LoVo (cell line): ENCODE measurements at places on chromosomes 11 and 22.

GRCh38 chr22:20401376-20402014, 7.5 kb downstream of the ZNF74 start:
- no peak for DNase-seq

- DNase-seq = no peak
These were observed 535.9 kb downstream of the BRD1 start for GRCh38 chr22:49291781-49292180.

- no peak for DNase-seq
These were observed 10.6 kb upstream of the AIFM3 start for GRCh38 chr22:20956258-20957101.

DNA sequence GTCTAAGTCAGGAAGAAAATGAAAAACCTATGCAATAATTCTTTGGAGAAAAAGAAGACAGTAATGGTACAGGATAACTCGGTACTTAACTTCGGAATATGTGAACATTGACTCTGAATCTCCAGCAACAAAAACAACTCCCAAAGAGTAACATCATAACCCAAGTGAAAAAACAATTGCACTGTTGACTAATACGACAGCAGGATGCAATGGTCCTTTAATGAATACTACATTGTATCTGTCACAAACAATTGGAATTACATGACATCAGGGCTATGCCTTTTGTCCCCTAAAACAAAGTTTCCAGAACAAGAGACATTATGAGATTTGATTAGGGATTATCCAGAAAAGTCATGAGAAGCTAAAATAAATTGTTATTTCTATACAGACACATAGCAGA, 1065.9 kb downstream of the LRRC4C start:
- no peak for DNase-seq

DNA sequence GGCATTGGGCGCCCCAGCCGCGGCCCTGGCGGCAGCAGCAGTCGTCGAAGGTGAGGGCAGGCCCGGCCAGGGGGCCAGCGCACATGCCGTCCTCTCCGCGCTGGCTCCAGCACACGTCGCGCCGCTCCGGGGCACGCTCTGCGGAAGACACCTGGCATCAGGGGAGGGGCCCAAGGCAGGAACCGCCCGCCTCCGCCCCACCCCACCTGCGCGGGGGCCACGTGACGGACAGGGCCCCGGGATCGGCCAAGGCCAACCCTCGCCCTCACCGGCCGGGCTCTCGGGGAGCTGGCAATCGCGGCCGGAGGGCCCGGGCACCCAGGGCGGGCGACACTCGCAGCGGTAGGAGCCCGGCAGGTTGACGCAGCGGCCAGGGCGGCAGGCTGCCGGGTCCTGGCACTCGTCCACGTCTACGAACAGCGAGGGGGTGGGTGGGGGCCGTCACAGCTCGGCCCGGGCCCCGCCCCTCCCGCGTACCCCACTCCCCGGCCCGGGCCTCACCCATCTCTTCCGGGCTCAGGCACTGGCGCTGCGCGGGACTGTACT, 14.9 kb downstream of the SCYL1 start:
- no peak for DNase-seq

- DNase-seq = no peak
These were observed 186.0 kb downstream of the CEP164 start for GRCh38 chr11:117513666-117514065.

GRCh38 chr11:19374151-19374569, 133.4 kb upstream of the E2F8 start:
- DNase-seq = peak; percentile 6

GRCh38 chr11:873706-874105, 31.1 kb downstream of the TSPAN4 start:
- DNase-seq = no peak

DNA sequence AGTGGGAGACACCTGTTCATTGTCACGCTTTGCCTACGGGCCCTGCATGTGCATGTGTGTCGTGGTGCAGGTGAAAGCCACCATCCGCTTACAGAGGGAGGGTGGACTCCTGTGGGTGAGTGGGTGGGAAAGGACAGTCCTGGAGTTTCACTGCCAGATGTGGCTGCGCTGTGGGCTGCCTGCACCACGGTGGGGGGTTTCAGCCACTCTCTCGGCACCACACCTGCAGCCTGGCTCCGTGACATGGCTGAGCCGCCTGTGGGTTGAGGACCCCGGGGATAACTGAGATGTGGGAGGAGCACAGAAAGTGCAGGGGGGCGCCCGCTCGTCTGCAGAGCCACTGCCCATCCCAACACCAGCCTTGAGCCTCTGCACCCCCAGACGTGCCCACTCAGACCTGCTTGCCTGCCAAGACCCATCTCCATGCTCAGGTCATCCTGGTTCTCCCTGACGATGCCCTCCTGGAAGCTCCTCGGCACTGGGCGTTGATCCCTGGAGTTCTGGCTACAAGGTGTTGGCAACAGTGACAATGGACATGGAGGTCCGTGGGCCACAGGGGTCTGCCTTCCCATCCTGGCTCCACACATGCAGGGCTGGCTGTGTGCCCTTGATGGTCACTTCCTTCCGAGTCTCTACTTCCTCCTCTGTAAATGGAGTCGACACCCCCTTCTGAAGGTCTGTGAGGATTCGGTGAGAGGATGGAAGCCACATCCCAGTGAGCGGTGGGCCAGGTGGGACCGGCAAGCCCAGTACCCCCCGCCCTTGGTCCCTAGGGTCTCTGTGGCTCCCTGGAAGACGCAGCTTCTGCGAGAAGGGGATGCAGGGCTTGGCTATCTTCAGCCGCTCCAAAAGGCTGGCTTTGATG, 1007.0 kb downstream of the BRD1 start:
- DNase-seq = no peak
